CD4-positive, alpha-beta T cell treated with Interleukin-4 for 1 hour (primary cell): ENCODE measurements at places on chromosomes 3 and 15.

DNA sequence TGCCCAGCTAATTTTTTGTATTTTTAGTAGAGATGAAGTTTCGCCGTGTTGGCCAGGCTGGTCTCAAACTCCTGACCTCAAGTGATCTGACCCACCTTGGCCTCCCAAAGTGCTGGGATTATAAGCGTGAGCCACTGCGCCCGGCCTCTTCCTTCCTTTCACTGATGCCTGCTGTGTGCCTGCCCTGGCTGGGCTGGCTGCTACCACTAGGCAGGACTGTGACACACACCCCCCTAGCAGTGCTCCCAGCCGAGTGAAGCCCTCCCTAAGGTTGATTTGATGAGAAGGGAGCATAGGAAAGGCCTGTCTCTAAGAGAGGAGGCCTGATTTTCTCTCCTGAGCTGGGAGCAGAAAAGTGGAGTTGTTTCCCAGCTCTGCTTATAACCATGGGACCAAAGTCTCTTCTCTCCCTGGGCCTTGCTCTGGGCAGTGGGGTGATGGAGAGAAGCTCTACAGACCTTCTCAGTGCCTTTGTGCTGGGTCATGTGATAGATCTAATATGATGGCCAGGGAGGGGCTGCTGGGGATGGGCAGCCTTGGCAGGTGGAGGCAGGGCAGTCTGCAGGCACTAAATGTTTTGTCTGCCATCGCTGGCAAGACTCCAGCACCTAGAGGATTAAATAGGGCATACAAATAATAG, 20.1 kb upstream of the SFMBT1 start:
- no peak for DNase-seq

GRCh38 chr15:48644467-48644826, 1.1 kb downstream of the FBN1 start:
- DNase-seq: no peak

- no peak for DNase-seq
These were observed 5.1 kb downstream of the LSAMP start for GRCh38 chr3:116440196-116440595.

DNA sequence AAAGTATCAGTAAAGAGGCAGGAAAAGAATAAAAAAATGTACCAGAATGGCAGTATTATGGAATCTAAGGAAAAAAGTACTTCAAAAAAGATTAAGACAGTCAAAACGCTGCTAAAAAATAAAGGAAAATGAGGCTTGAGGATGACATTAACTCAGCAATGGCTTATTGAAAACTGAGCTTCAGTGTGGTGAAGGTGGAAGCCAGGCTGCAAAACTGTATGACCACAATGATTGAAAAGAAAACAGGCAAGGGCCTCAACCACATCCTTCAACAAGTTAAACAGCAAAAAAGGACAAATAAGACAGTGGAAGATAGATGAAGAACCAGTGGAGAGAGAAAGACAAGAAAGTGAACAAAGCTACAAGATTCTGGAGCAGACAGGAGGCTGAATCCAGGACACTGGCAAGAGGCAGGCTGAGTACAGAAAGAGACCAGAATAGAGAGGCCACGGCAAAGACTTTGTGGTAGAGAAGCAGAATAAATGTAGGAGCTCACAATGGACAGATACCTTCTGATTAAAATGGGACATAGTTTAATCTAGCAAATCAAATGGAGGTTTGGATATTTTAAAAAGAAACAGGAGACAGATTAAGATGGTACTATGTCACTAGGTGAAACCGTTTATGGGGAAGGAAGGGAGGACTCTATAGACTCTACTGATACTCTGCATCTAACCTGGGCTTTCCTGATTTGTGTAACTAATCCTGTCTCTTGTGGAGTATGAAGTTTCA, 86.1 kb downstream of the TJP1 start:
- DNase-seq: no peak

DNA sequence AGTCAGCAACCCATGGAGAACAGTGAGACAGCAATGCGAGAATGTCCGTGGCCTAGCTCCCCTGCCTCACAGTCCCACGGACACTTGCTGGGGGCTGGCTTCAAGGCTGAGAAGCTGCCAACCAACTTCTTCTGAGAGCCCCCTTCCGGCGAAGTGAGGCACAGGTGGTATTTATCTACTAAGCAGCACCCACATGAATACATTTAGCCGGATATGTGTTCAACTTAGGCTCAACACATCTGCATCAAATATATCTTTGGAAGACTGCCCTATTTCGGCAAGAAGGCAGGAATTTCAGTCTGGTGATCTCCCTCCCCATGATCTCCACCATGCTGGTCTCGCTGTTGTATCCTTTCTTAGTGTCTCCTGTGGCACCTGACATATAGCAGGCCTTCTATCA, 340.9 kb upstream of the NR2E3 start:
- DNase-seq: no peak

DNA sequence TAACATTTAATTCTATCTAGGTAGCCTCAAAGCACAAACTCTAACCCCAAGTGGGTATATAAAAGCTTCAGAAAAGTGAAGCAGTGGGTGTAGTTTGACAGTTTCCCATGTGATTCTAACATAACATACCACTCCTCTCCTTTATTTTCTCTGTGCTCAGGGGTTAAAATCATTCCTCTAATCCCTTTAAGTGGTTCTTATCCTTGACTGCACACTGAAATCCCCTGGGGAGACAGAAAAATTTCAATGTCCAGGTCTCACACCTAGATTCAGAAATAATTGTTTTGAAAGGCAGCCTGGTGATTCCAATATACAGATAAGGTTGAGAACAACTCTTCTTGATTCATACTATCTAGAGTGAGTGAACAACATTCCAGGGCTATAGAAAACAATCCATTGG, 986.4 kb downstream of the ROBO1 start:
- DNase-seq: no peak

GRCh38 chr3:142912402-142913172, 23.7 kb upstream of the PCOLCE2 start:
- DNase-seq: no peak
